ENCODE measurements at places on chromosomes 3 and 15.

- DNase-seq, result no peak
Observed at GRCh38 chr15:68709876-68710275, 110.8 kb downstream of the ANP32A start.

- DNase-seq, result peak; percentile 25
Observed at GRCh38 chr15:32042269-32042972, 12.1 kb downstream of the CHRNA7 start.

DNA sequence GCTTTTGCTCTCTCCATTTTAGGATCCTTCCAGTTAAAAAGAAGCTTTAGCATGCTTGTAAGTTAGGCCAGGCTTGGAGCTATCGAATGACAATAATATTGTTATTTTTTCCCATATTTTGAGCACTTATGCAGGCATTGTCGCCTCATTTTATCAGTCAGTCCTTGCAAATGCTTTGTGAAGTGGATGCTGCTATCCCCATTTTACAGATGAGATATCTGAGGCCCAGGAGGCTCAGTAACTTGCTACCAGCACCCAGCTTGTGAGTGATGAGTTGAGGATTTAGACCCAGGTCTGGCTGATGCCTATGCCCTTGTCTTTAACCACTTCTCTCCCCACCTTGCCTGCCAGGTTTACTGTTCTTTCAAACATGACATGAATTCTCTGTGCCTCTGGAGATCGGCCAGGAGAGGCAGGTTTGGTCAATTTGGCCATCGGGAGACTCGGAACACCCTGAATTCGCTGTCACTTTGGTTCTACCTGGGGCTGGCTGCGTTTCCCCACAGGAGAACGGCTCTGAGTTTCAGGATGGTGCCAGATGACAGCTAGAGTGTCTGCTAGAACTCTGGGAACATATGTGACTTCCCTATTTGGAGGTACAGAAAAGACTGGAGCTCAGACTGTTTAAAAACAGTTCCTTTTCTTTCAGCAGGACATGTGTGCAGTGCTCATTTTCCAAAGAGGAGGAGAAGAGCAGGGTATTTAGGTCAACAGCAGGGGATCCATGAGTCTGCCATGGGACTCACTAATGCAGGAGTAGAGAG is 25.5 kb upstream of the ZNF710 start:
- DNase-seq, result no peak

- no peak for DNase-seq
Observed at GRCh38 chr3:29453284-29454001, 172.6 kb downstream of the RBMS3 start.

DNA sequence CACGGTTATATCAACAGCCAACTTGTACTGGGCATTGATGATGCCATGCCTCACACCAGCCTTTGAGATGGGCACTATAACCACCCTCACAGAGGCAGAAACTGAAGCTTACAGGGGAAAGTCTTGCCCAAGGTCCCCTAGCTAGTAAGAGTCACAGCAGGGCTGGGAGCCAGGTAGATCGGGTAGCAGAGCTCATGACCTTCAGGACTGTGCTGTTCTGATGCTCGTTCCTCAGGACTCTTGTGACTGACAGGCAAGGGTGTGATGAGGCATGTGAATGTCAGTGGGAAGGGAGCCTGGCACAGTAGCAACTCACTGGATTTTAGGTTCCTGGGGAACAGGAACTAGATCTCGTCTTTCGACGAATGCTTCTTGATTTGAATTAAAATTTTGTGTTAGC is 65.7 kb downstream of the RLBP1 start:
- no peak for DNase-seq

- no peak for DNase-seq
Observed at GRCh38 chr3:44326019-44326418, 12.5 kb upstream of the TCAIM start.

- DNase-seq, result no peak
Observed at GRCh38 chr3:37054370-37054769, 61.1 kb downstream of the MLH1 start.

DNA sequence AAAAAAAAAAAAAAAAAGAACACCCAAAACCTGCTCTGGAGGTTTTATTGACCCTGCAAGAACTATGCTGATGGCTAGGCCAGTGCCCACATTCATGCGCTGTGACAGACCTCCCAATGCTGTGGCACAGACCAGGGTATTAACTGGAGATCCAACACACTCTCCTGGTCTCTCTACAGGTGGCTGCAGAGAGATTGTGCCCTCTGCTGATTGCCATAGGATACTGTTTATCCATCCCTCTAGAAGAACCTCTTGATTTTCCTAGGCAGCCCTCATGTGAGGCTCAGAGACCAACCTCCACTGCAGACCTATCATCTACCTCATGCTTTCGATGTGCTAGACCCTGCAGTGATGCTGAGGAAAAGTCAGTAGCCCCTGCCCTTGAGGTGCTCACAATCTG is 125.5 kb upstream of the TRIM42 start:
- DNase-seq, result peak; percentile 9

DNA sequence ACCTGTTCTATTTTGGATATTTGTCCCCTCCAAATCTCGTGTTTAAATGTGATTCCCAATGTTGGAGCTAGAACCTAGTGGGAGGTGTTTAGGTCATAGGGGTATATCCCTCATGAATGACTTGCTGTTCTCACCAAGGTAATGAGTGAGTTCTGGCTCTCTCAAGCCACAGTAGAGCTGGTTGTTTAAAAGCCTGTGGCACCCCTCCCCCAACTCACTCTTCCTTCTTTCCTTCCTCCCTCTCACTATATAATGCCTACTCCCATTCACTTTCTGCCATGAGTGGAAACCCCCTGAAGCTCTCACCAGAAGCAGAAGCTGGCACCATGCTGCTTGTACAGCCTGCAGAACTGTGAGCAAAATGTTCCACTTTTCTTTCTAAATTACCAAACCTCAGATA is 341.1 kb downstream of the SI start:
- peak; percentile 3 for DNase-seq

- peak; percentile 39 for DNase-seq
Observed at GRCh38 chr3:160784853-160785252, 28.8 kb downstream of the PPM1L start.

Measured in DMS53 (cell line).